ENCODE measurements at places on chromosomes 12 and 14.

- DNase-seq: peak; percentile 67
These were observed at the start of gene SEC23A for GRCh38 chr14:39102969-39103957. TSS of gene SEC23A (minus strand) at chr14:39103235. CDS start at chr14:39096118, 7,117 bp downstream.

DNA sequence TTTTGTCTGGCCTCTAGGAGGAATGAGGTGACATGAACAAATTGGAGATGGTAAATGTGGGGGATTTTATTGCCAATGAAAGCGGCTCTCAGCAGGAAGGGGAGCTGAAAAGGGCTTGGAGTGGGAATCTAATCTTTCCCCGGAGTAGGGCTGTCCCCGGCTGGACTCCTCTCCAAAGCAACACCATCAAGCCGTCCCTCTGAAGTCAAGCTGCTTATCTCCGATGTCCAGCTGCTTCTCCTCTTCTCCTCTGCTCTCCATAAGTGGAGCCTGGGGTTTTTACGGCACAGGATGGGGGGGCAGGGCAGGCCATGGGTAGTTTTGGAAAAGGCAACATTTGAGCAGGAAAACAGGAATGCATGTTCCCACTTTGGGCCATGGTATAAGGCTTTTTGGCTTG is 113.5 kb downstream of the TMEM132D start:
- no peak for DNase-seq

DNA sequence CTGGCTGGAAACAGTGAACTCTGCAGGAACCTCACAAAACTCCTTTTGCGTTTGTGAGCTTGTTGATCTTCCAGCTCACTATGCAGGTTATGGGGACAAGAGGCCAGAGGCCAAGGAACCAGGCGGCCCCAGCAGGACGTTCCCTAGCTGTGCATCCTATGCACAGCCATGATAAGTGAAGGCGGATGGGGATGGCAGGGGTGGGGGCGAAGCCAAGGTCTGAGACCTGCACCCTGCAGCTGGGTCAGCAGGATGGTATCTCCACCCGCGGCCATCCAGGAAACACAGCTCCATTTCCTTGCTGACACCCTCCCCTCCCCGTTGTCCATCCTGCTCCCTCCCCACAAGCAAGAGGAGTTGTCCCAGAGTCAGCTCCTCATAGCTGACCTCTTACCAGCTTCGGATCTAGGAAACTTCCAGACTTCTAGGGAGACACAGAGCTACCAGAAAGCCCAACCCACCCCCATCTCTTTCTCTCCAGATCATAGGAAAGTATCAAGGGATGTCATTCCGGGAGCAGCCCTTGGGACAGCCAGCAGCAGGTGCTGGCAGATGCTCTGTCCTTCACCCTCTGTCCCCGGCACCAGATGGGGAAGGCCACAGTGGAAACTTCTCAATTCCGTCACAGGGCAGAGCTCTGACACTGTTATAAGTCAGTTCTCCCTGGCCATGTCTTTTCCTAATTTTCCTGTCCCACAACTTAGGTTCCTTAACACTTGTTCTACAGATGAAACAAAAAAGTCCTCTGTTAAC is 9.4 kb downstream of the ZBTB39 start:
- no peak for DNase-seq

- DNase-seq: no peak
These were observed 514.1 kb downstream of the ETNK1 start for GRCh38 chr12:23139026-23139425.

- no peak for DNase-seq
These were observed 21.7 kb downstream of the GALNT16 start for GRCh38 chr14:69281450-69282169.

DNA sequence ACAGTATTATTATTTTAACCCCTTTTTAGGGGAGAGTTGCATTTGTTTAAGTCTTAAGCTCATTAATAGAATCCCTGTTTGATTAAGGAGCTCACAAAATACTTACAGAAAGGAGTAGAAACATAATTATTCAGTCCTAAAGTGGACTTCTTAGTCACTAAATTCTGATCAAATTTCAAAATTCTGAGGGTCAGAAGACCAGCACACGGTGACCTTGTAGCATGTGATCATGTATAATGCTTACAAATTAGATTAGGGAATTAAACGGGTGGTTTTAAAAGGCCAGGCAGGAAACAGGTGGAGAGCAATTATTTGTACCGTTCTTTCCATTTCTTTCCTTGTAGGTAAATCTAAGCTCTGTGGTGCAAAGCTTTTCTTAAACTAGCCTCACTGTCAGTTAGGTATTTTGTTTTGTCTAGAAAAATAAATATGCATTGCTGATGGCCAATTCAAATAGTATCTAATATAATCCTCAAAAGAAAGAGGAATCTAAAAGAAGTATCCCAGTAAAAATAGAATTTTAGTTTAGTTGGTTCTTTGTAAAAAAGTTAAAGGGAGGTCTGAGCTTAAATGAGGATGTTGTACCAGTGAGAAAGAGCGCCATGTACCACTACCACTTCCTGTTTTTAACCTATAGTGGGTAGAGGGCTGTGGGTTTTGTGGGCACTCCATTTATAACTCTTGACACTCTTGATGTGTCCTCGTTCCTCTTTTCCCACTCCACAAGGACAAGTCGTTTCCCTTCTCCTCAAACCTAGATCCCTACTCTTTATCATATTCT is 51.1 kb downstream of the SLC38A1 start:
- no peak for DNase-seq

- DNase-seq: no peak
These were observed 116.4 kb downstream of the PDZRN4 start for GRCh38 chr12:41304526-41304925.

- DNase-seq: no peak
These were observed 47.1 kb upstream of the CDKN3 start for GRCh38 chr14:54349713-54350112.

DNA sequence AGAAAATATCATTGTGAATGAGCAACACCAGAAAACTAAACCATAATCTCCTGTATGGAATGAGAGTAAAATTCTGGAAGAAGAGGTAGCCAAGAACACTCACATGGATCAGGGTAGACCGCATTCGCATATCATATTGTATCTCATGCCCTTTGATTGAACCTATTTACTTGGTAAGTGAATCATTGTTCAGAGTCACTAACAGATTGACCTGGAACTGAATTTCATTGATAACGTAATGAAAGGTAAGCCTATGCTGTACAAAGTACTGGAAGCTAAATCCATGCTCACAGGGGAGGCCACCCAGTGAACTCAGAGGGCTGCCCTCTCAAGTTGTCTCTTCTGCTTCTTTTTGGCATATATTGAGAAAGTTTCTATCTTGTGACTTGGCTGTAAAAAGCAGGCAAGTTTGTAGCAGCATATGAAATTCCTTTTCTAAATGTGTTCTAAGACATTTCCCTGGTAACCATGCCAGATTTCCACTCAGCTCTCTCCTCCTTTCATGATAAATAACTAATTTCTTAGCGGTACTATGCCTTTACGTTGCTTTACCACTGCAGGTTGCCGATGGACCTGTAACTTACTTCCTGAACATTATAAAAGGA is 91.4 kb downstream of the PLCZ1 start:
- DNase-seq: no peak

- peak; percentile 28 for DNase-seq
These were observed 589.3 kb upstream of the TMEM132C start for GRCh38 chr12:127677537-127678131.

- no peak for DNase-seq
These were observed 85.3 kb downstream of the SAMD4A start for GRCh38 chr14:54652188-54652587.

DNA sequence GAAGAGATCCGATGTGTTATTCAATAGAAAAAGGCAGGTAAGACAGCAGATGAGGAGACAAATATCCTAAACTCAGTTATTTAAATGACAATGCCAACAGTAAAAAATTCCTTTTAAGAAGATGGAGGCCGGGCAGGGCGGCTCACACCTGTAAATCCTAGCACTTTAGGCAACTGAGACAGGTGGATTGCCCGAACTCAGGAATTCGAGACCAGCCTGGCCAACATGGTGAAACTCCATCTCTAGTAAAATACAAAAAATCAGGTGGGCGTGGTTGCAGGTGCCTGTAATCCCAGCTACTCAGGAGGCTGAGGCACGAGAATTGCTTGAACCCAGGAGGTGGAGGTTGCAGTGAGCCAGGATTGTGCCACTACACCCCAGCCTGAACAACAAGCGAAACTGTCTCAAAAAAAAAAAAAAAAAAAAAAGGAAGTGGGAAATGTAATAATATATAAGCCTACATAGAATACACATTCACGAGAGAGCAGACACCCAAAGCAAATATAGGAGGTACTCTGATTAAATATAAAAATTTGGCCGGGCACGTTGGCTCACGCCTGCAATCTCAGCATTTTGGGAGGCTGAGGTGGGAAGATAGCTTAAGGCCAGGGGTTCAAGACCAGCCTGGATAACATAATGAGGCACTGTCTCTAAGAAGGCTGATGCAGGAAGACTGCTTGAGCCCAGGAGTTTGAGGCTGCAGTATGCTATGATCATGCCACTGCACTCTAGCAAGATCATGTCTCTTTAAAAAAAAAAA is 19.0 kb downstream of the CORO1C start:
- DNase-seq: no peak

GRCh38 chr14:80523518-80524117 is 312.3 kb upstream of the DIO2 start:
- no peak for DNase-seq

GRCh38 chr12:116861320-116861719 is 19.9 kb downstream of the HRK start:
- DNase-seq: no peak

- DNase-seq: no peak
These were observed 231.5 kb downstream of the SLC15A4 start for GRCh38 chr12:128592220-128592744.

Data from stimulated activated CD4-positive, alpha-beta T cell treated with anti-CD3 and anti-CD28 coated beads, TNF-alpha, amount 100 ng/mL, for 48 hours (primary cell).